A549 treated with DMSO at 1 μM for 4 hours (cell line): ENCODE measurements at places on chromosomes 12 and 14. TPM values are rescaled to one million over a fixed set of nuclear protein-coding genes. Genes with fewer than 3 reads are reported as not detected.

PGF gene
- 2.3 to 3.9 TPM (median 3.5 TPM) in 5 replicates for total RNA-seq

KRT73 gene
- not detected in 5 replicates for total RNA-seq

CCDC175 gene
- total RNA-seq: not detected in 5 replicates

DNAJC22 gene
- 20.5 to 25.1 TPM (median 23.7 TPM) in 5 replicates for total RNA-seq

SDS gene
- total RNA-seq: 0.13 to 0.86 TPM (median 0.48 TPM) in 5 replicates

PLEKHD1 gene
- total RNA-seq: 0.02 to 0.07 TPM (median 0.04 TPM) in 4 of 5 replicates, not detected in the other

KRT4 gene
- total RNA-seq: 2.7 to 4.0 TPM (median 3.3 TPM) in 5 replicates

DDX23 gene
- 74.3 to 96.1 TPM (median 87.6 TPM) in 5 replicates for total RNA-seq

TPH2 gene
- total RNA-seq: not detected in 5 replicates

HOXC12 gene
- total RNA-seq: not detected in 5 replicates

DBX2 gene
- total RNA-seq: not detected in 5 replicates

HHIPL1 gene
- total RNA-seq: 0.11 to 0.28 TPM (median 0.17 TPM) in 5 replicates

IL22 gene
- not detected in 5 replicates for total RNA-seq

KRT6A gene
- 0.18 to 0.52 TPM (median 0.24 TPM) in 5 replicates for total RNA-seq

GLI1 gene
- total RNA-seq: 9.3 to 13.8 TPM (median 11.2 TPM) in 5 replicates

GNG2 gene
- 2.1 to 4.1 TPM (median 3.2 TPM) in 5 replicates for total RNA-seq

MYO1H gene
- not detected in 5 replicates for total RNA-seq

PMCH gene
- total RNA-seq: 0.20 TPM in 1 of 5 replicates, not detected in the others

SPIC gene
- total RNA-seq: not detected in 5 replicates

OR4Q3 gene
- total RNA-seq: not detected in 5 replicates

CD9 gene
- 229 to 259 TPM (median 235 TPM) in 5 replicates for total RNA-seq

TMEM132C gene
- total RNA-seq: not detected in 5 replicates

MIP gene
- total RNA-seq: 0.15 to 0.30 TPM in 2 of 5 replicates, not detected in the others

FAM181A gene
- total RNA-seq: not detected in 5 replicates

TAS2R46 gene
- 0.11 TPM in 1 of 5 replicates, not detected in the others for total RNA-seq

REM2 gene
- 0.29 to 0.46 TPM (median 0.39 TPM) in 5 replicates for total RNA-seq

MSI1 gene
- total RNA-seq: 0.92 to 1.7 TPM (median 1.3 TPM) in 5 replicates

NID2 gene
- 15.1 to 22.0 TPM (median 19.6 TPM) in 5 replicates for total RNA-seq

CD163L1 gene
- total RNA-seq: 0.42 to 0.91 TPM (median 0.52 TPM) in 5 replicates
